Ammon's horn (tissue), 1 donor: ENCODE measurements at places on chromosomes 3 and 15.

GRCh38 chr15:83200162-83200561 lies 7.5 kb downstream of the HDGFL3 start:
- no peak for DNase-seq

GRCh38 chr3:166444336-166444735 lies 607.1 kb upstream of the BCHE start:
- DNase-seq = no peak

DNA sequence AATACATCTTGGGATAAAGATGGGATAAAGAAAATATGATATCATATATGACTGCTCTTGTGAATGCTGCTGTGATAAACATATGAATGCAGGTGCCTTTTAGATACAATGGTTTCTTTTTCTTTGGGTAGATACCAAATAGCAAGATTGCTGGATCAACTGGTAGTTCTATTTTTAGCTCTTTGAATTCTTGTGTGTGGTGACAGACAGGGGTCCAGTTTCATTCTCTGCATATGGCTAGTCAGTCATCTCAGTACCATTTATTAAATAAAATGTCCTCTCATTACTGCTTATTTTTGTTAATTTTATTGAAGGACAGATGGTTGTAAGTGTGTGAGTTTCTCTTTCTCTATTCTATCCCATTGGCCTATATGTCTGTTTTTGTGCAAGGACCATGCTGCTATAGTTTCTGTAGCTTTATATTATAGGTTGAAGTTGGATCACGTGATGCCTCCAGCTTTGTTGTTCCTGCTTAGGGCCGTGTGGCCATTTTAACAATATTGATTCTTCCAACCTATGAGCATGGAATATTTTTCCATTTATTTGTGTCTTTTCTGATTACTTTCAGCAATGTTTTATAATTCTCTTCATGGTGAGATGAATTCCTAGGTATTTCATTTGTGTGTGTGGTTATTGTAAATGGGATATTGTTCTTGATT lies 1089.8 kb upstream of the CADM2 start:
- no peak for DNase-seq

- no peak for DNase-seq
Observed at GRCh38 chr3:76930712-76931111, 109.2 kb upstream of the ROBO2 start.

GRCh38 chr15:72579814-72580213 lies 74.7 kb upstream of the GOLGA6B start:
- DNase-seq = no peak

DNA sequence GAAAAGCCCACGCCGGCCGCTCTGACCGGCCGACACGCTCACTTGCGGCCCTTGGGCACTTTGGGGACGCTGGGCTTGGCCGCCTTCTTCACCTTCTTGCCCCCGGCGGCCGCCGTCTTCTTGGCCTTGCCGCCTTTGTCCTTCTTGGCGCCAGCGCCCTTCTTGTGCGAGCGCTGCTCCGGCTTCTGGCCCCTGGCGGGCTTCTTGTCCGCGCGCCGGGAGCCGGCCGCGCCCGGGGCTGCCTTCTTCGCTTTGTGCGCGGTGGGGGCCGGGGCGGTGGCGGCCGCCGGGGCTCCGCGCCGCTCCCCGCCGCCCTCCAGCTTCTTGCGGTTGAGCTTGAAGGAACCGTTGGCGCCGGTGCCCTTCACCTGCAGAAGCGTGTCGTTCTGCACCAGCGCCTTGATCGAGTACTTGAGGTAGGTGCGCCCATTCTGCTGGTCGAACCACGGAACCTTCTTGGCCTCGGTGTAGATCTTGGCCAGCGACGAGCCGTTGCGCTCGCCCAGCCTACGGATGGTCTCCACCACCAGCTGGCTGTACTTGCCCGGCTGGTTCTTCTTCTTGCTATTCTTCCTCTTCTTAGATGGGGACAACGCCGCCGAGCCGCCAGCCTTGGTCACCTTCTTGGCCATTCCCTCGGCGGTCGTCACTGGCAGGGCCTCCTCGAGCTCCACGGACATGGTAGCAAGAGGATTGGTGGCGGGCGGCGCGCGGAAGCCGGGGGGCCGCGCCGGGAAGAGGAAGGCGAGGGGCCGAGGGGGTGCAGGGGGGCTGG lies 36.7 kb downstream of the HMCES start:
- peak; percentile 42 for DNase-seq
